Mammary epithelial cell (primary cell): ENCODE measurements at places on chromosomes 5 and 9.

- peak; percentile 24 for DNase-seq
Observed at GRCh38 chr9:106287091-106287631, 575.8 kb upstream of the ZNF462 start.

- DNase-seq, result no peak
Observed at GRCh38 chr5:73694089-73694488, 68.1 kb downstream of the ARHGEF28 start.

DNA sequence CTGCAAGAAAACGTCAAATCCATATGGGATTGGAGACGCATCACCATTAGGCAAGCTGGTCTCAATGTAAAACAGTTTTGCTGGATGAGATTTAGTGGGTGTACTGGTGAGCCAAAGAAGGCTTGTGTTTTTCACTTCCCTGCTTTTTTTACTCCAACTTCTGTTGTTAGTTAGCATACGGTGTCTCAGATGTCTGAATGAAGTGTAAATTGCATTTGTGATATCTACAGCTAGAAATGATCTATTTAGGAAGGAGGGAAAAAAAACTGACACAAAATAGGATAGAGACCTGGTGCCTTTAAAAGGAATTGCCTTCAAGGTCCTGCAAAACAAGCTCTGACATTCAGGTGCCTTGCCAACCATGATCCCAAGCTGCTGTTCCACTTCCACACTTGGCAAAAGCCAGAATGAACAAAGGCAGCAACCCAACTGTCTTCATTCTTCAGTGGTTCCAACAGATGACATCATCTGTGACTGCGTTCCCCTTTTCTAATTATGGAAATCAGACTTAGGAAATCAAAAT is 104.2 kb upstream of the RAI14 start:
- no peak for DNase-seq

- DNase-seq, result no peak
Observed at GRCh38 chr5:45274241-45274640, 421.9 kb downstream of the HCN1 start.

DNA sequence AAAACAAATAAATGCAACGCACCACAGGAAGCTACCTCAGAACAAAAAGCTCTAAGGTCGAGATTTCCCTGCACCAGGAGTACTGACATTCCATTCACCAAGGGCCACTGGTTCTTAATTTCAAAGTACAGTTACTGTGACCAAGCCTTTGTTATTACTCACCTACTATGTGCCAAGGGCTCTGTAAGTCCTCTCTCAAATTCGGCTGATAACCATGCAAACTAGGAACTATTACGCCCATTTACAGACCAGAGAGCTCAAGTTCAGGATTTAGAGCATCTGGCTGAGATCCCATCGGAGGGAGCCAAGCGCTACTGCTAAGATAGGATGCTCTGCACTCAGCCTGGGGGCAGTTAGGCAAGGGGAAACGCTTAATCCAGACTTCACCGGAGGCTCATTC is 5.6 kb downstream of the MYO10 start:
- DNase-seq, result no peak

DNA sequence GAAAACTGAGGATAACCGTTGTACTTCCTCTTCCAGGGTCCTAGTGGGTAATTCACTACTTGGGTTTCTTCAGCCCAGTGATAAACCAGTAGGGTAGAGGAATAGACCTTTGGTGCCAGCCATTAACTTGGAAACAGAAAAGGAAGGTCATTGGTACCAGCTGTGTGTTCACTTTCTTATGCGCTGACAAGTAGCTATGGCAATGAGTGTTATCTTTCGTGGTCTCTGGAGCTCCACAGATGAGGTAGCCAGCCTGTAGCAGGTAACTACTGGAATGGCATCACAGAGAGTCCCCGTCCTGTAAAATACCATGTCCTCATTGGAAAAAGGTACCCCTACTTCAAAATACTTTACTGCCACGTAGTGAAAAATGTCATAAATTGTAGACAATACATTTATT is 2.3 kb downstream of the UHRF2 start:
- DNase-seq, result peak; percentile 35

GRCh38 chr9:70407081-70407503 is 7.4 kb downstream of the KLF9 start:
- DNase-seq, result peak; percentile 40

- peak; percentile 91 for DNase-seq
Observed at GRCh38 chr5:159337016-159337955, 7.0 kb upstream of the IL12B start.

- DNase-seq, result no peak
Observed at GRCh38 chr9:38311382-38312270, 80.9 kb upstream of the ALDH1B1 start.

- DNase-seq, result no peak
Observed at GRCh38 chr9:94974154-94974879, 247.8 kb downstream of the AOPEP start.

- peak; percentile 71 for DNase-seq
Observed at GRCh38 chr9:132210472-132211145, 48.8 kb downstream of the NTNG2 start.

DNA sequence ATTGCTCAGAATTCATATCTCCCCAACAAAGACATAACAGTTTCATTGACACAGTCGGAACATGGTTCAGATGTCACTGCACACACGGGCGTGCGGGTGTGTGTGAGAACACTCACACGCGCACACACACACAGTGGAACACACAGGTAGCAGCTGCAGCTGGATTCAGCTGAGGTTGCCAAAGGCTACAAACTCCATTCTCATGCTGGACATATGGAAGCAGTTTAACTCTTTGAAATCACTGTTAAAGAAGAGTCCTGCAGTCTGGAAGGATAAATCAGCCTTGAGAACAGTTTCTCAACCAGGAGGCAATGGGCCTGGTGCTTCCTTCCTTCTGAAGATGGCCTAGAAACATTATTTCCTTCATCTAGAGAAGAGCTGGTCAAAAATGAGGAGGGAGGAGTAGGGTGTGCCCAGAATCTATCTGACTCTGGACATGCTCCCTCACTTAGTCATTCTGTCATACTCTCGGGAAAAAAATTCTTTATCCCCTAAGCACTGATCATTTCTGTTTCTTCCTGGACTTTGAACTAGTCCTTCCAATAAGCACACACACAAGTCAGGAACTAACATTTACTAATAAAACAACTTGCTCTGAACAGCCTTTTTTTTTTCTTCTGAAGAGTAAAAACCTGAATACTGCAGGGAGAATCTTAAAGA is 160.6 kb downstream of the ZDHHC21 start:
- DNase-seq, result peak; percentile 8

- no peak for DNase-seq
Observed at GRCh38 chr5:4442221-4442620, 697.9 kb upstream of the ADAMTS16 start.

GRCh38 chr9:16553869-16554540 is 316.5 kb downstream of the BNC2 start:
- no peak for DNase-seq

- DNase-seq, result no peak
Observed at GRCh38 chr5:127571314-127572131, 54.1 kb downstream of the PRRC1 start.

GRCh38 chr5:119329666-119330065 is 26.2 kb upstream of the TNFAIP8 start:
- peak; percentile 26 for DNase-seq

DNA sequence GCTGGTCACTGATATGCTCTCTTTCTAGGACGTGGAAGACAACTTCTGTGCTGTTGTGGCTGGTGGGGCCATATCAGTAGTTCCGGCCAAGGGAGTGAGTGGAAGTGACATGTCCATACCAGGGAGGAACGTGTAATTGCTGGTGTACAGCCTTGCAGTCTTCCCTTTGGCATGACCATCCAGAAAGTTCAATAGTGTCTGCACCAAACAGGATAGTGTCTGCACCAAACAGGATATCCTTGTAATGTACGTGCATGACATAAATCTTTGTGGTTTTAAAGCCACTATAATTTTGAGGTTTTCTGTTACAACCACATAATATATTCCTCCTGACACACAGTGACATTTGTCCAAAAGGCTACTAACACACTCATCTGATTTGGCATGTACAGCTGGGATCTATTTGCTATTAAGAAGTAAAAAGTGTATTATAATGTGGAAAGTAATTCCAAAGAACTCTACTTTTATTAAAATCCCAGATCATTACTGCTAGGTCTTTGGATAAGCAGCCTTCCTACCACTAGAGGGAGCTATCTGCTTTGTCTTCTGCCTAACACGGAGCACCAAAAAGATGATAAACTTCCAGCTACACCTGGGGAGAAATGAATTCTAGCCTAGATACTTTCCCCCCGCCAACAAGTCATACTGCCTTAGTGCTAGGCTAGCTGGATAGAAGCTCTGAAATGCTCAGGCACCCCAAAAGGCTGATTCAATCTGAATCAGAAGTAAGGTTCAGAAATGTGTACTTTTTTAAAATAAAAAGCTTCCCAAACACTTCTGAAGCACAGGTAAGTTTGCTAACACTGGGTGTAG is 52.7 kb downstream of the RNF145 start:
- DNase-seq, result peak; percentile 65

GRCh38 chr9:107438211-107439031 is 51.1 kb downstream of the KLF4 start:
- DNase-seq, result no peak

- DNase-seq, result no peak
Observed at GRCh38 chr9:136489731-136490130, 6.9 kb upstream of the SEC16A start.

DNA sequence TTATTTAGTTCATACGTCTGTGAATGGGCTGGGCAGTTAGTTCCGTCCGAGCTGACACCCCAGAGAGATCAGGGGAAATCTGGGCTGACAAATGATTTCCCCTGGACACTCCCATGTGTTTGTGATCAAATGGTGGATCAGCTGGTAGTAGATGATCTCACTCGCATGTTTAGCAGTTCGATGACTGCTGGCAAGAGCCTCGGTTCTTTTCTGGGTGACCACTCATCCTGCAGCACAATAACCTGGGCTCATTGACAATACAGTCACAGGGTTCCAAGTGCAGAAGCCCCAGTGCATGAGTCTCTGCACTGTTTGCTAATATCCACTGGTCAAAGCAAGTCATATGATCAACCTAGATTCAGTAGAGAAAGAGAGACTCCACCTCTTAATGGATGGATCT is 155.9 kb downstream of the NR2F1-AS1 start:
- DNase-seq, result no peak

- DNase-seq, result no peak
Observed at GRCh38 chr9:23979491-23979890, 153.5 kb upstream of the ELAVL2 start.

DNA sequence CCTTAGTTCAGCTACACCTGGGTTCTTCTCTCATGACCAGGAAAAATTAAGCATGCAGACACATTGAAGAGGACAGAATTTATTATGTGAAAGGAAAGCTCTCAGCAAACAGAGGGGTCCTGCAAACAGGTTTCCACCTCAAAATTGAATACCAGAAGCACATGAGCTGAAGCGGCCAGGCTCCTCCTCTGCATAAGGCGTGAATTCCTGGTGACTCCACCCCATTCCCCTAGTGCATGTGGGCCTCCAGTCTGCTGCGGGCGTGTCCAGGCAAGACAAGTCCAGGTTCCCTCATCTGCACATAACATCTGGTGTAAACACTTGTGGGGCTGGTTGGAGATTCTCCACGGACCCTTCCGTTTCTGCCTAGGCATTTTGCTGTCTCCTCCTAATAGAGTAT is 1156.4 kb downstream of the FOXD4L5 start:
- DNase-seq, result no peak

GRCh38 chr5:23072179-23072578 is 219.0 kb upstream of the CDH12 start:
- DNase-seq, result no peak

DNA sequence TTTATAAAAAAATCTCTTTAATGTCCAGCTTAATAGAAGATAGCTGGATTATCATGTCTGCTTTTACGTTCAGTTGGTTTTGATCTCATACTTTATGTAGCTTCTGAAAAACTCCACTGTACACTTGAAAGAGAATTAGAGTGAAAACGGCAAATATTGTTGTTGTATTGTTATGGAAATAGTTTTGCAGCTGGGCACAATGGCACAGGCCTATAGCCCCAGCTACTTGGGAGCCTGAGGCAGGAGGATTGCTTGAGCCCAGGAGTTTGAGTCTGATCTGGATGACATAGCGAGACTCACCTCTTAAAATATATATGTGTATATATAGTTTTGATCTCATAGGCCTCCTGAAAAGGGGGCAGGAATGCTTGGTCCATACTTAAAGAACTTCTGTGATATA is 67.4 kb upstream of the PRRC1 start:
- DNase-seq, result no peak

GRCh38 chr5:147484708-147485020 is 25.2 kb downstream of the DPYSL3 start:
- no peak for DNase-seq

- DNase-seq, result no peak
Observed at GRCh38 chr5:112546946-112547592, 128.0 kb upstream of the EPB41L4A start.

GRCh38 chr9:129221233-129221632 is 43.2 kb upstream of the IER5L start:
- no peak for DNase-seq

DNA sequence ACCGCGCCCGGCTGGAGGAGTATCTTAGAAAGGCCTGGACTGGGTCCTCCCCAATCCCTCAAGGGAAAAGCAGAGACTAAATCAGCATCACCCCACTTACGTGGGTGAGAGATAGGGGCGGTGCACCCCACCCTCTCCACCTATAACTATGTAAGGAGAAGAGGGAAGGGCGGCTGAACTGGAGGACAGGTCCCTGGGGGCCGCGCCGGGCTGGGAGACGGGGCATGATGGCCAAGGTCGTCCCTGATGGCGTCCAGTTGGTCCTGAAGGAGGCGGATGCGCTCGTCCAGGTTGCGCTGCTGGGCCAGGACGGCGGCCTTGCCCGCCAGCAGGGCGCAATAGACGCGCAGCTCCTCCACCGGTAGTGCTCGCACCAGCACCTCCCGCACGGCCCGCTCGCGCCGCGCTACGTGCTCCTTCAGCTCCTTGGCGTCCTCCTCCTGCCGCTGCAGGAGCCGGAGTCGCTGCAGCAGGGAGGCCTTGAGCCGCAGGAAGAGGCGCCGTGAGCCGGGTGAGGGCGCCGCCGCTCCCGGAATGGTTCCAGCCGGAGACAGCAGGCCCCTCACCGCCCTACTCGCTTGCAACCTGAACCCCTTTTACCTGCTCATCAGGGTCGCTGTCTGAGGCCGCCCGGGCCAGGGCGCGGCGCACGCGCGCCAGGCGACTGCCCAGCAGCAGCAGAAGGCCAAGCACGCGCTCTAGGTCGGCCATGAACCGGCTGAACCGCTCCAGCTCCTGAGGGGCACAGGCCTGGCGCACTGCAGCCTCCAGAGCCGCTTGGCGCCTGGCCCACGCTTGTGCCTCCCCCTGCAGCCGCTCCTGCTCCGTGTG is 7.6 kb downstream of the SHROOM1 start:
- no peak for DNase-seq
